ENCODE measurements at places on chromosomes 5 and 9.

- peak; percentile 7 for DNase-seq
Observed at GRCh38 chr5:146751054-146751453, 127.5 kb downstream of the PPP2R2B start.

DNA sequence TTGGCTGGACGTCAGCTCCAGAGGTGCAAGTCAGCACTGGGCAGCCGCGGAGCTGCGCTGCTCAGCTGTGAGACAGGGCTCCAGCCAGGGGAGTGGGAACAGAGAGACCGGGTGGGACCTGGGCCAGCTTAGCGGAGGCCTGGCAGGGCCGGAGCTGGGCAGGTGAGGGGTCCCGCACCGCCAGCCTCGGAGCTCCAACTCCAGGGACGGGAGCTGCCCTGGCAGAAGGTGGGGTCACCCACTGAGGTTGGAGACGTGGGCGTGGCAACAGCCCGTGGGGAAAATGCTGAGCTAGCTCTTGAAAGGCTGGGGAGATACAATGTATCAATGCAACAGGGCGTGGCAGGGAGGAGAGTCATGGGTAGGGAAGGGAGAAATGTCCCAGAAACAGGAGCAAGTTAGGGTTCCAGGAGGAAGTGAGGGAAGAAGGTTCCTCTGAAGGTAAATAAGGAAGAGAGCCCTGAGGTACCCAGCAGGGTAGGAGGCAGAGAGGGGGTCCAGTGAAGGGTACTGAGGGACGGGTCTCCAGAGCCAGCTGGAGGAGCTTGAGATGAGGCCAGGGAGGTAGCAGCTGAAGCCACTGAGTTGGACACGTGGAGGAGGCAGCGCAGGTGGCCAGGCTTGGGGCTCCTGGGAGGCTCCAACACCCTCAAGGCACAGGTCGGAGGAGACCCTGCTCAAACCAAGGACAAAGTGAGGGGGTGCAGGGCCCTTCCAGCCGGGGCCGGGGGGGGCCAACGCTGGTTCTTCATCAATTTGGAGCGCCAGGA lies 736 bp upstream of the NKD2 start:
- DNase-seq = no peak

- DNase-seq = peak; percentile 45
Observed at GRCh38 chr5:68161156-68161555, 54.4 kb upstream of the PIK3R1 start.

- DNase-seq = no peak
Observed at GRCh38 chr9:31389075-31389474, 995.4 kb upstream of the ACO1 start.

DNA sequence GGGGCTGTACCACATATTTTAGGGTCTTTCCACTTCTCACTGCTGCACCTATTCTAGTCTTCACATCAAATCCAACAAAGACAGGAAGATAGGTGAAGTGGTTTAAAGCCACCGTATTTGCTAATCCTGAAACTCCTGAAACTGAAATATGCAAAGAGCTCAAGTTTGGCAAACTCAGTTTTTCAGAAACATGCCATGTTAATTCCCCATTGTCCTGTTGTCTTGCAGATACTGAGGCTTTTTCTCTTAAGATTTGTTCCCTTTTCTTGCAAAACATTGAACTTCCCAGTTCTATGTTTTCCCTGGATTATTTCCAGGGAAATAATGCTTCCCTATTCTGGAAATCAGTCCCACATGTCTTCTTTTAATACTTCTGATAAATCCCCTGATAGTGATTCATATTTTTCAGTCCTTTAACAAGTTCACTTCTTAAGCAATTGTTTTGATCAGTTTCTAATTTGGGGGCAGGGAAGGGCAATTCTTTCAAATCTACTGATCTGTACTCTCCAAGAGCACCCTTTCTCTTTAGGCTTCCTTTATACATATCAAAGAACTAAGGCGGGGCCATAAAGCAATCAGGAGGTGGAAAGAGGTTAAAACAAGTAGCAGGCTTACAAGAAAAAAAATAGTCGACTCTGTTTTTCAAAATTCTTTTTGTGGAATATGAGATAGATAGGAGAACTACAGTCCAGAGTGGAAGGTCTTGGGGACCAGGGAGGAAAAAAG lies 648.5 kb downstream of the BNC2 start:
- no peak for DNase-seq

GRCh38 chr5:53027913-53028312 lies 38.8 kb downstream of the ITGA2 start:
- peak; percentile 62 for DNase-seq

GRCh38 chr5:54655761-54656160 lies 138.2 kb downstream of the SNX18 start:
- DNase-seq = peak; percentile 50

DNA sequence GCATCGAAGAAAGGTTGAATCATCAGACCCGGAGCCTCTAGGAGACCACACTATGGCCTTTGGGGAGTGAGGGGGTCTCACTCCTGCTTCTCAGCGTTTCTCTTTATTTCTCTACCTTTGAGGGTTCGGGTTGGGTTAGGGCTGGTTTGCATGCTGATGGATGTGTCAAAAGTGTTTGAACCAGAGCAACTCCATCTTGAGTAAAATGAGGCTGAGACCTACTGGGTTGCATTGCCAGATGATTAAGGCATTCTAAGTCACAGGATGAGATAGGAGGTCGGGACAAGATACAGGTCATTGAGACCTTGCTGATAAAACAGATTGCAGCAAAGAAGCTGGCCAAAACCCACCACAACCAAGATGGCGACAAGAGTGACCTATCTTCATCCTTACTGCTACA lies 44.9 kb upstream of the TCF7 start:
- no peak for DNase-seq

- peak; percentile 66 for DNase-seq
Observed at GRCh38 chr9:36407122-36407723, 7.2 kb upstream of the RNF38 start.

- no peak for DNase-seq
Observed at GRCh38 chr9:107727086-107727780, 237.7 kb upstream of the KLF4 start.

GRCh38 chr5:141514330-141515133 lies 25.7 kb downstream of the PCDHGC5 start:
- peak; percentile 88 for DNase-seq

- no peak for DNase-seq
Observed at GRCh38 chr9:75935591-75935990, 45.1 kb downstream of the PCSK5 start.

GRCh38 chr5:90301248-90301647 lies 108.3 kb downstream of the CETN3 start:
- DNase-seq = no peak

DNA sequence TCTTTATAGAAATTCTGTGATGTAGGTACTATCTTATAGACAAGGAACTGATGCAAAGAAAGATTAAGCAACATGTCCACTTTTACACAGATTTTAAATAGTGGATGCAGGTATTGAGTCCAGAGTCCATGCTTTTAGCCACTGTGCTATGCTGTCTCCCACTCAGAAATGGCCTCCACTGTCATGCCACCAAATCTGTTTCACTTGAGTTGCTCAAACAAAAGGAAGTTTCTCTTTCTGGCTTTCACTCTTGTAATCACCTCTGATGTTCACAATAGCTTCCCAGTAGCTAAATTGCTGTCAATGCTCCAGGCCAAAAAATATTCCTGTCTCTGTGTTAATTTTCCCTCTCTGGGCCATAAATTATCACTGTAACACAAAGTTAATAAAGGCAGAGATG lies 77.0 kb upstream of the RASA1 start:
- DNase-seq = no peak

- no peak for DNase-seq
Observed at GRCh38 chr5:115892021-115892420, 50.3 kb downstream of the AP3S1 start.

- DNase-seq = no peak
Observed at GRCh38 chr9:88835038-88835466, 156.2 kb upstream of the S1PR3 start.

DNA sequence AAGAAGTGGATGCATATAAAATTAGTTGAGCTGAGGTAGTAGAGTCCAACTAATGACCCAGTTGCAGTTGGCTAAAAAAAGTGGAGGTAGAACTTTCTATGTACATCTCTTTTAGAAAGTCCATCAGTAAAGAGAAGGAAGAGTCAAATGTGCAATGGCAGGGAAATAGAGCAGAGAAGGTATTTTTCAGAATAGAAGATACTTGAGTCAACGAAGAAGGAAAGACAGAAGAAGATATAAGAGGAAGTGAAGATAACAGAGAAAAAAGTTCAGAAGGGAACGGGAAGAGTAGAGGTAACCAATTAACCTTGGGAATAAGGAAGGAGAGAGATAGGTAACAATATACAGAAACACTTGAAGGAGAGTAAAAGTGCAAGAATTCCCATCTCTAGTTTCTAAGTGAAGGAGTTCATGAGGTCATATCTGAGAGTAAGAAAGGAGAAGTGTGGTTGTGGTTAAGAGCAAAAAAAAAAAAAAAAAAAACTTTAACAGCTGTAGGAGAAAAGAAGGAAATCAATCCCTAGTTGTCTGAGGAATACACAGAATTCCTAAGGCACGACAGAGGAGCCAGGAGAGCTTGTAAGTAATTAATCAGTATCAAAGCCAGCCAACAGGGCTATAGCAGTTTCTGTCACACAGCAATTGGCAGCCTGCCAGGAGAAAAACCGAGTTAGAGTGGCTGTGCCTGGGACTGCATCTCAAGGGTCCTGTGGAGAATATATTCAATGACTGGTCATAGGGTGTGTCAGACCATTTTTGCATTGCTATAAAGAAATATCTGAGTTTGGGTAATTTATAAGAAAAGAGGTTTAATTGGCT lies 61.0 kb downstream of the ARL15 start:
- DNase-seq = peak; percentile 74

DNA sequence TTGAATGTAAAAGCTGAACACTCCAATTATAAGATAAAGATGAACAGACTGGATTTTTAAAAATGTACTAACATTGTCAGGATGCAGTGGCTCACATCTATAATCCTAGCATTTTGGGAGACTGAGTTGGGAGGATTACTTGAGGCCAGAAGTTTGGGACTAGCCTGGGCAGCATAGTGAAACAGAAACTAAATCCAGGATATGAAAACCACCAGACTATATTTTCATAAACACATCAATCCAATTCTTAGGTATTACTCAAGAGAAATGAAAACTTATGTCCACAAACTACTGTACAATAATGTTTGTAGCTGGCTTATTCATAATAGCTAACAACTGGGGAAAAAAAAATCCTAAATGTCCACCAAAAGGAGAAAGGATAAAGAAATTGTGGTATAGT lies 26.8 kb upstream of the NAA35 start:
- DNase-seq = no peak

DNA sequence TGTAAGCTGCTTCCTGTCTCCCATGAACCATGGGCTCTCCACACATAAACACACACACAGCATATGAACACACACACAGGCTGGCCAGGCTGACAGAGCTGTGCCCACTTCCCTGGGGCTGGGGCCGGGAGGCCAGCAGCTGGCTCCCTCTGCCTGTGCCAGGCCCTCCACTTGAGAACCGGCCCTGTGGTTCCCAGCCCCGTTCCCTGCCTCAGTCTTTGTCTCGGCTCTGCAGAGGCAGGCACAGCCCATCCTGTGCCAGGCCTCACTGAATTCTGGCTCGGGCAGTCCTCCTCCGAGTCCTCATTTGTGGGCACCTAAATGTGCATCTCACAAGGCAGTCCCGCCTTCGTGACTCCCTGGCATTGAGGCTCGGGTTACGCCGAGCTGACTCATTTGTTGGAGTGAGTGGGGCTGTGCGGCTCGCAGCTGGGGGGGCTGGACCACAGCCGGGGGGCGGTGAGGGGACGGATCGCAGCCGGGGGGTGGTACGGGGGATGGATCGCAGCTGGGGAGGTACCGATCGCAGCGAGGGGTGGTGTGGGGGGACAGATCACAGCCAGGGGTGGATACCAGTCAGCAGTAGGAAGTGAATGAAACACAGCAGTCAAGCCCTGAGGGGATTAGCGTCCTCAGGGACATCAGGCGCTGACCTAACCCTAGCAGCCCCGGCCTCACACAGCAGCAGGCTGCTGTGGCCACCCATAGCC lies 72.3 kb downstream of the PSMB7 start:
- peak; percentile 51 for DNase-seq

DNA sequence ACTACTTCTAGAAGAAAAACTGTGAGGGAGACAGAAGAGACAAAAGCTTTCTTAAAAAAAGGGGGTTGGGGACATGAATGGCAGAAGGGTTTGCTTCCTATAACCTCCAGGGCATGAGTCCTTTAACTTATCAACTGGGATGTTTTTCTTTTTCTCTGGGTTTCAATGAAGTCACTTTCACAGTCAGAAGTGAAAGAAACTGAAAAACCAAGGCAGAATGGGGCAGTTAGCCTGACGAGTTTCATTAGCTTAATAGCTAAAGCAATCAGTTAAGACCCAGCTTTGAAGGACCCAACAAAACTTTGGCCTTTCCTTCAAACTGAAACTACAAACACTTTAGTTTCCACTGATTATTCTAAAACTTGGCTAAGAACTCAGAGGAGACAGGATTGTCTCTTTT lies 4.6 kb upstream of the OR13C8 start:
- DNase-seq = no peak

GRCh38 chr5:105922080-105922479 lies 1748.7 kb downstream of the EFNA5 start:
- no peak for DNase-seq

DNA sequence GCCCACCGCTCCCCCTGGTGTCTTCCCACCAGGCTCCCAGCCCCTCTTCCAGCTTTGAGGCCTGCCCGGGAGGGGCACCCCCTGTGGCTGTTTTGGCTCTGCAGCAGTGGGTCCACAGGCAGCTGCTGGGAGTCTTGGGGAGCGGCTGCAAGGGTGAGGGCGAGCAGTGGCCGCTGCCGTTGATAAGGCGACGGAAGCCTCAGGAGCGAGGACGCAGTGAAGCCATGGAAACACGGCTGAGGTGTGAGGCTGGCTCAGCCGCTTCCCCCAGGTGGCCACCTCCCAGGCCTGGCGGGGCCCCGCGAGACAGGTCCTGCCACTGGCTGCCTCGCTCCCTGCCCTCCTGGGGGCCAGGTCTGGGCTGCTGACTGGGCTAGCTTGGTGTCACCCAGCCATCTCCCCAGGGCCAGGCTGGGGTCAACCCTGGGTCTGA lies 41.5 kb downstream of the CXXC5 start:
- no peak for DNase-seq

- DNase-seq = peak; percentile 6
Observed at GRCh38 chr5:151923866-151924476, 680 bp downstream of the GLRA1 start.

DNA sequence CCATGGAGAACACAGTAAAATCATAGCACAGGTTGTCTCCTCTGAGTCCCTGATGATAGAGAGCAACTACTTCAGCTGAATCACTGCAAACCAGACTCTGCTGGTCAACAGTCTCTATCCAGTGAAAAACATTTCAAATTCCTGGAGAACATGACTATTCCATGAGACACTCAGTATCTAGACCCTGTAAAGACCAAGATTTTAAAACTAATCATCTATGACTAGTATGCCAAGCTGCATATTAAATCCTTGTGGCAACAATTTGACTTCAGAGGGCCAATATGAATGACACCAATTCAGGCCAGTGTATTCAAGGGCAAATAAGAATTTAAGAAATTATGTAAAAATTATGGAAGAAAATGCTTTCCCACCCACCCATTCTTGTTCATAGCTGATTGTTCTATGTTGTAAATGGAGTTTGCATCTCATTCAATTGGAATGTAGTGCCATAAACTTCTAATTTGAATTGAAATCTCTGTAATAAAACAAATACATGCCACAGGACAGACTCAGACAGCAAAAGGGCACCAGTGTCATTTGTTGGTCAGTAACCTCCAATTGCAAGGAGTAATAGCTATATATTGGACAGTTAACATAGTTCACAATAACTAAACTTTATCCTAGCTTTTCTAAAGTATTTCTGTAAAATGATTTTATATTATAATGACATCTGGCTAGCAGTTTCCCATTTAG lies 80.1 kb upstream of the LPAR1 start:
- DNase-seq = no peak

Data from NCI-H2171 treated with DMSO at 0.1 percent for 48 hours (cell line).